ENCODE measurements at places on chromosomes 5 and 9.

- no peak for DNase-seq
Measured at GRCh38 chr5:1504617-1505016, 19.1 kb downstream of the LPCAT1 start.

DNA sequence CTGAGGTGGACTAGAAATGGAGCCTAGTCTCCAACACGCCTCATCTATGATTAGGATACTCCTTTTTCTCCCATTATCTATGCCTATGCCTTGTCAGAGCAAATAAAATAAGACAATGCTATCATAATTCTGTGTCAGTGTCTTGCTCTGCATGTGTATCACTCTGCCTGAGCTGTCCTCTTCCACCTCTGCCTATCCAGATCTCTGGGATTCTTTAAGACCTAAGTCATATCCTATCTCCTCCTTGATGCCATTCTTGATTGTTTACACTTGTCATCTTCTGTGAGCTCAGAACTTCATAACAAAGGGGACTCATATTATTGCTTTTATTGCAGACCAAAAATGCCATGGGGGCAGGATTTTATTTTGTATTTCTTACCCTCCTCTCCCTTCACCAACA, 351.2 kb upstream of the C9orf72 start:
- DNase-seq, result no peak

GRCh38 chr5:140032296-140032695, 10.8 kb downstream of the NRG2 start:
- DNase-seq, result no peak

GRCh38 chr5:71907001-71907588, 188.0 kb downstream of the CARTPT start:
- DNase-seq, result no peak

GRCh38 chr9:95505717-95506427, 10.9 kb downstream of the PTCH1 start:
- peak; percentile 58 for DNase-seq

GRCh38 chr9:92764381-92764987, at the start of gene BICD2:
Gene BICD2 (minus strand): TSS chr9:92764833. CDS start chr9:92764744, 89 bp downstream.
- peak; percentile 98 for DNase-seq

- DNase-seq, result peak; percentile 64
Measured at GRCh38 chr9:131530546-131530919, 530 bp downstream of the UCK1 start.

DNA sequence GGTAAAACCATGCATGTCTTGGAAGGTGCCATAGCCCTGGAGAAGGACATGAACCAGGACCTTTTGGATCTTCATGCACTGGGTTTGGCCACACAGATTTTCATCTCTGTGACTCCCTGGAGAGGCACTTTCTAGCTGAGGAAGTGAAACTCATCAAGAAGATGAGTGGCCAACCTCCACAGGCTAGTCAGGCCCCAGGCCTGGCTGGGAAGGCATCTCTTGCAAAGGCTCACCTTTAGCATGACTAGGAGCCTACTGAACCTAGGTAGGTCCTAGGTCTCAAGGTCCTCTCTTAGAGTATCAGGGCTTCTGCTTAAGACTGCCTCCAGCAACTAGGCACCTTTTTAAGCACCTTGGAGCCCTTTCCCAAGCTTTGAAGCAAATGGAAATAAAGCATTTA, 1448.7 kb upstream of the ACO1 start:
- no peak for DNase-seq

- DNase-seq, result no peak
Measured at GRCh38 chr9:136328011-136328621, 777 bp downstream of the GPSM1 start.

- DNase-seq, result no peak
Measured at GRCh38 chr5:86500947-86501346, 116.8 kb upstream of the COX7C start.

- DNase-seq, result no peak
Measured at GRCh38 chr9:121353241-121354061, 16.6 kb downstream of the STOM start.

- no peak for DNase-seq
Measured at GRCh38 chr5:76718381-76718832, 2.5 kb downstream of the F2R start.

GRCh38 chr5:122099060-122099790, 21.2 kb upstream of the LOX start:
- DNase-seq, result no peak

- peak; percentile 41 for DNase-seq
Measured at GRCh38 chr9:14585730-14586473, 107.3 kb downstream of the ZDHHC21 start.

DNA sequence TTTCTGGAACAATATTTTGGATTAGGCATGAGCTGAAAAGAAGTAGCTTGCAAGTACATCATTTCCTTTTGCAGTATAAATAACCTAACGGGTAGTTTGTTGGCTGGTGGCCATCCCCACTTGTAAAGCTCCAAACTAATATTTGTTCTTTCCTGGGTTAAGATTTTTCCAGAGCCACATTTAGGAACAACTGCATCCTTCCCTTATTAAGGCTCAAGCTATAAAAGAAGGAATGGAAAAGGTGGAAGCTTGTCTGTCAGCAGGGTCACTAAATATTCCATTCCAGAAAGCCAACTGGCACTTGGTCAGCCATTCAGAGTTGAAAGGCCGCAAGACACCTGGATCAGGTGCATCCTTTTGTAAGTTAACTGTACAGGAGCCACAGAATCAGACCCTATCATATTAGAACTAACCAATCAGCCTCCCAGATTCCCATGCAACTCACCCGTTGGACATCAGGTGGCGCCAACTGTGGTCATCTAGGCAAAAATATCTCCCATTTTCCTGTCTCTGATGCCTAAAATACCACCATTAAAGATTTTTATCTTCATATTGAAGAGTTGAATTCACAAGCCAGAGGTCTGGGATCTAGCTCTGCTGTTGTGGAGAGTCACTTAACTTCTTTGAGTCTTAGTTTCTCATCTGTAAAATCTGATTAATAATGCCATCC, 82.9 kb downstream of the PTCD2 start:
- no peak for DNase-seq

GRCh38 chr5:74949976-74950375, 83.8 kb upstream of the FAM169A start:
- DNase-seq, result no peak

DNA sequence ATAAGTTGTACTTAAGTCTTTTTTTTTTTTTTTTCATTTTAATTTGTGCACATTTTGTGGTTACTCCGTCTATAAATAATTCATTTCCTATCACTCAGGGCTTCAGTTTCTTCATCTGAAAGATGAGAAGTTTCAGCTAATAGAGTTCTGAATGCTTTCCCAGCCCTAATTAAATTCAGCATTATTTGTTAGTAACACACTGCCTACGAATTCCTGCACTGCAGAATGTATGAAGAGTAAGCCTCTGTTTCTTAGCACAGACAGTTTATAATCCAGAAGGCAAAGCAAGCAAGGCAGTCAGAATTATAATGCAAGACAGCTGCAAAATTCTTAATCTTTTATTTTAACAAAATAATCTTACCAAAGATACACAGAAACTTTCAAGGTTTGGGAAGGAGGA, 138.0 kb upstream of the GHR start:
- DNase-seq, result no peak

DNA sequence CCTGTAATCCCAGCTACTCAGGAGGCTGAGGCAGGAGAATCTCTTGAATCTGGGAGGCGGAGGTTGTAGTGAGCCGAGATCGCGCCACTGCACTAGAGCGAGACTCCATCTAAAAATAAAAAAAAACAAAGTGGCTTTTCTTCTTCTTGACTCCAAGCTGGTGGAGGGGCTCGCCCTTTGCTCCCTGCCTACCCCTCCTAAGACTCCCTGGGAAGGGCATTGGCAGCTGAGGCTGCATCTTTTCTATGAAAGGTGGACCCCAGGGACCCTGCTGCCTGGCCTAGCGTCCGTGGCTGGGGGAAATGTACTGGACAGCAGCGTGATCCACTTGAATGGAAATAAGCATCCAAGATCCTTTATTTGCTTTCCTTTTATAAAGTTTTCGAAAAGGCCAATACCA, 24.0 kb downstream of the ROPN1L start:
- DNase-seq, result no peak

GRCh38 chr5:14914623-14915260, 43.2 kb upstream of the ANKH start:
- DNase-seq, result no peak

DNA sequence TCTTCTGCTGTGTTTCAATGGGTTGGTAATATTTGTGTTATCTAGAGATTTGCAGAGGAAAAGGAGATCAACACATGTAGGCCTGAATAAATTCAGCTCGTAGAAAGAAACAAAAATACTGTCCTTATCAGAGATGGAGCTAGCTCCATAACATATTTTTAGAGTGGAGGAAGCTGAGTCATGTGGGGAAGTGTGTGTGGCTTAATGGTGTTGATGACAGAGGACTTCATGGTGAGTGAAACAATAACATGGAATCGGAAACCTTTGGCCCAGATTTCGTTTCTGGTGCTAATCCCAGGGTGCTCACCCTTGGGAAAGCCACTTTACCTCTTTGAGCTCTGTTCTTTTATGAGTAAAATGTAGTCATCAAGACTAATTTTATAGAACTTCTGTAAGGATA, 825.0 kb downstream of the TLR4 start:
- DNase-seq, result no peak

- DNase-seq, result no peak
Measured at GRCh38 chr5:72509401-72509800, 2.2 kb upstream of the ZNF366 start.

GRCh38 chr9:70111042-70111602, 67.5 kb downstream of the MAMDC2 start:
- peak; percentile 16 for DNase-seq

GRCh38 chr9:132595319-132595718, 12.9 kb downstream of the BARHL1 start:
- no peak for DNase-seq

DNA sequence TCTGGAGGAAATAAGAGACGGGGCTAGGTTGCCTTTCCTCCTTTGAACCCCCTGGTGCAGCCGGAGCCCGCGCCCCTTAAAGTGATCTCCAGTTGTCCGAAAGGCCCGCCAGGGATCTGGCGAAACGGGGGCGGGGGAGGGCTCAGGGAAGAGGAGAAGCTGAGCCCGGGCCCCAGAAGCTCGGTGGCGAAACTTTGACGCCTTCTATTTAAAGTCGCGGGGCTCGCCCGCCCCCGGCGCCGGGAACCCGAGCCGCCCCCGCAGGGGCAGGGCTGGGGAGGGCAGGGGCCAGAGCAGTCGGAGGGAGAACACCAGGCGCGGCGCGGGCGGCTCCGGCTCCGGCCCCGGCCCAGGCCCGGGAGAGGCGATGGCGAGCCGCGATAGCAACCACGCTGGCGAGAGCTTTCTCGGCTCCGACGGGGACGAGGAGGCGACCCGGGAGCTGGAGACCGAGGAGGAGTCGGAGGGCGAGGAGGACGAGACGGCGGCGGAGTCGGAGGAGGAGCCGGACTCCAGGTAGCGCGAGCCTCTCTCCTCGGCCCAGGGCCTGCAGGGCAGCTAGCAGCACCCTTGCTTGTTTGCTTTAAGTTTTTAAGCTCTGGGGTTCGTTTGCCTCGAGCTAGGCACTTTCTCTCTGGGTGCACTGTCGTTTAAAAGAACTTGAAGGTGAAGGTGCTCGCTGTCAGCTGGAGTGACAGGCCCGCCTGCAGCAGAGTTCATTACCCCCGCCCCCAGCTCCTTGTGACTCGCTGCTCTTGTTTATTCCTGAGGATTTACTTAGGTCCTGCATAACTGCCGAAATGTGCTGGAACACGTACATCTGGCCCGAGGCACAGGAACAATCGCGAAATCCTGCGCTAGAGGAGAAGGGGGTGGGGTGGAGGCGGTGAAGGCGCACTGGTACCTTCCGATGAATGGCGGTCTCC, at the start of gene CMYA5:
CMYA5 (plus strand) TSS at position 296 of the 926 bp plus-strand sequence; CDS start at position 368, 72 bp downstream.
- DNase-seq, result no peak

DNA sequence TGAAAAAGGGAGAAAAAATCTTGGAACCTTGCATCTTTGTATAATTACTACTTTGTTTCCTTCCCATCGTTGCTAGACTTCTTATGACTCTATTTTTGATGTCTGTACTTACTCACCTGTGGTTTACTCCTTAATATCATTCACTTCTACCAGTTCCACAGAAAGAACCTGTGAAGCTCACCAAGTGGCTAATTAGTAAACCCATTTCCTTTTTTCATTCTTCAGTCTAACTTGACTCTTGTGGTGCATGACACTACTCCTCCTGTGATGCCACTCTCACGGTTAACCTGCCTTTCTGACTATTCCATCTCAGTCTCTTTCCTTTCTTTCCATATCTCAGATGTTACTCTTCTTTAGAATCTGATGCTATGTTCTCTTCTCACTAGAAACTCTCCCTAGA, 14.6 kb downstream of the RECK start:
- no peak for DNase-seq

GRCh38 chr9:120156376-120156775, 423.6 kb downstream of the CDK5RAP2 start:
- DNase-seq, result no peak

- no peak for DNase-seq
Measured at GRCh38 chr9:71814226-71814625, 45.9 kb upstream of the CEMIP2 start.

GRCh38 chr5:80240368-80240986, 15.4 kb downstream of the SERINC5 start:
- no peak for DNase-seq

DNA sequence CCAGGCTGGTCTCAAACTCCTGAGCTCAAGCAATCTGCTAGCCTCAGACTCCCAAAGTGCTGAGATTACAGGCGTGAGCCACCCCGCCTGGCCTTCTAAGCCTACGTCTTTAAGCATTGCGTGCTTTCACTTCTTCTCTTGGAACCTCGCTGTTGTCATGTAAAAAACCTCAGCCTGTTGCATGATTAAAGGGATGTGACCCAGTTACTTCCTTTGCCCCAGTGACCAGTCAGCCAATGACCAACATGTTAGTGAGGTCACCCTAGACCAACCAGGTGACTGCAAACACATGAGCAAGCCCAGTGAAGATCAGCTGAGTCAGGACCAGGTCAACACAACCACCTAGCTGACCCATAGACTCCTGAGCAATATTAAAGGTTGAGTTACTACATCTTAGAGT, 10.5 kb downstream of the KIF4B start:
- DNase-seq, result no peak
